ENCODE measurements at places on chromosomes 3 and 15.

DNA sequence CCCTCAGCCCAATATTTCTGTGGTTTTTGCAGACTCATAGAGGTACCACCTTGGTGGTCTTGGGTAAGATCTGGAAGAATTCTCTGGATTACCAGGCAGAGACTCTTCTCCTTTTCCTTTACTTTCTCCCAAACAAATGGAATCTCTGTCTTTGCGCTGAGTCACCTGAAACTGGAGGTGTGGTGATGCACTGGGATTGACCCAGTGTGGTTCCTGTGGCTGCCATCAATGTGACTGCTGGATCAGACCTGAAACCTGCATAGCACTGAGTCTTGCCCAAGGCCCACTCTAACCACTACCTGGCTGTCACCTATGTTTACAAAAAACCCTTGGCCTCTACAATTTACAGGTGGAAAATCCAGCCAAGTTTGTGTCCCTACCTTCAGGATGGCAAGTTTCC is 295.3 kb downstream of the RBMS3 start:
- no peak for DNase-seq

DNA sequence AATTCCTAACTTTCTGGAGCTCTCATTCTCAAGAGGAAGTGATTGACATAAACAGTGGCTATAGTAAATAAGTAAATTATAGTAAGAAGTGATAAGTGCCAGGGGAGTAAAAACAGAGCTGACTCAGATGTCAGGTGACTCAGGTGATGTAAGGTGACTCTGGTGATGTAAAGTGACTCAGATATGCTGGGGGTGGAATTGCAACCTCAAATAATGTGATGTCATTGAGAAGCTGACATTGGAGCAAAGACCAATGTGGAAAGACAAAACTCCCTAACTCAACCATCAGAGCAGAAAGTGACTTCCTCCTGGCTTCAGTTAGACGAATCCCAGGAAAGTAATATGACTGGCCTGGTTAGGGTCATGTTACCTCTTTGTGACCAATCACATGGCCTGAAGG is 144.2 kb upstream of the SNTN start:
- no peak for DNase-seq

DNA sequence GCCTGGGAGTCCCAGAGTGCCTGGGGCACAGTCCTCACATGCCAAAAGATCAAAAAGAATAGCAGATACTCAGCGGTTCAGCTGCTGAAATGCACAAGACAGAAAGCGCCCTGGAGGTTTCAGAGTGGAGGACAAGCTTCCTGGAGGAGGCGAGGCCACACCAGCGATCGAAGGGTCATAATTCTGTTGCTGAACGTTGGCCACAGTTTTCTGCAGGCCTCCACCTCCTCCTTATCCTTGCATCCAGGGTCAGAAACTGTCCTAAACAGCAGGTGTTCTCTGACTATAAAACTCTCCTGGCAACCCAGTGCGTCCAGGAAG is 220.3 kb upstream of the LINGO1 start:
- DNase-seq: no peak

DNA sequence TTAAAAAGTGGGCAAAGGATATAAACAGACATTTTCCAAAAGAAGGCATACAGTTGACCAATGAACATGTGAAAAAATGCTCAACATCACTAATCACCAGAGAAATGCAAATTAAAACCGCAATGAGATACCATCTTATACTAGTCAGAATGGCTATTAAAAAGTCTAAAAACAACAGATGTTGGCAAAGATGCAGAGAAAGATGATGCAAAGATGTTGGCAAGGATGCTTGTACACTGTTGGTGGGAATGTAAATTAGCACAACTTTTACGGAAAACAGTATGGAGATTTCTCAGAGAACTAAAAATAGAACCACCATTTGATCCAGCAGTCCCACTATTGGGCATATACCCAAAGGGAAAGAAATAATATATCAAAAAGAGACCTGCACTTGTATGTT is 53.5 kb downstream of the TLNRD1 start:
- peak; percentile 86 for DNase-seq

- no peak for DNase-seq
These were observed 68.6 kb upstream of the ATP13A3 start for GRCh38 chr3:194555175-194556062.

- no peak for DNase-seq
These were observed 8.8 kb upstream of the LRCH3 start for GRCh38 chr3:197782230-197782629.

DNA sequence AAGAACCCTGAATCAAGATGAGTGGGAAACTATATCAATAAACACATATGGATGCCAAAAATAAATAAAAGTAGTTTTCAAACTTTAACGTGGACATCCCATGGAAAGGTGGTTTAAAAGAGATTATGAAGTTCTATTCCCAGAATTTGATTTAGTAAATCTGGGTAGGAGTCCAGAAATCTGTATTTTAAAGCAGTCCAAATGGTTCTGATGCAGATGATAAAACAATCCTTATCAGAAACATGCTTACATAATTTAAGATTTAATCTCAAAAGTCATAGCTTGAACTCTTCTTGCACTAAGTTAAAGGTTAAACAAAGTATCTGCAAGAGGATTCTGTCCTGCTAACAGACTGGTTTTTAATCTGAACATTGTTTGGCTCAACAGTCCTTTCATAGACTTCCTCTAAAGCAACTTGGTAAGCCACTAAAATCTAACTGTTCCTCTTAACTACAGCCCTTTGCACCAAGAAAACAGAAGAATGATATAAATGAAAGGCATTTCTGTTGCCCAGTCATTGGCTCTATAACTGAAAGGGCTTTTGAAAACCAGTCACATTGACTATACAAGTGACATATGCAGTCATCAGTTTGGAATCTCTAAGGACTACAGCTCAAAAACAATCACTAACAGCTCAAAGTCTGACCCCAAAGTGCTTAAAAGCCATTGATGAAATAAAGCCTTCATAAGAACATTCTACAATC is 23.4 kb upstream of the MAP4 start:
- DNase-seq: no peak

DNA sequence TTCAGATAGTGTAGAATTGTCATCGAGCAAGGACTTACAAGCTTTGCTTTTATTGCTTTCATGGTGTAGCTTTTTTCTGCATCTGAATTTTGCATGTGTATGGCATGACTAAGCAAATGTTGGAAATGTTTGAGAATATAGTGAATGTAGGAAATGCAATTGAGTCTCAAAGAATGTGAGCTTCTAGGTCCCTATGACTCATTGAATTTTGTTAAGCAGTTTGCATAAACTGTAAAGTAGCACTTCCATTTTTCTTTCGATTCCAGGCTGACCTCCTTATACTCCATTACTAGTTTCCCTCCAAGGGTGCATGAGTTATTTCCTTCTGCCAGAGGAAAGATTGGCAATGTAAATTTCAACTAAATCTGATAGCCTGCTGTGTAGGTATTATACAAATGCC is 619.2 kb downstream of the DIPK2A start:
- DNase-seq: no peak

DNA sequence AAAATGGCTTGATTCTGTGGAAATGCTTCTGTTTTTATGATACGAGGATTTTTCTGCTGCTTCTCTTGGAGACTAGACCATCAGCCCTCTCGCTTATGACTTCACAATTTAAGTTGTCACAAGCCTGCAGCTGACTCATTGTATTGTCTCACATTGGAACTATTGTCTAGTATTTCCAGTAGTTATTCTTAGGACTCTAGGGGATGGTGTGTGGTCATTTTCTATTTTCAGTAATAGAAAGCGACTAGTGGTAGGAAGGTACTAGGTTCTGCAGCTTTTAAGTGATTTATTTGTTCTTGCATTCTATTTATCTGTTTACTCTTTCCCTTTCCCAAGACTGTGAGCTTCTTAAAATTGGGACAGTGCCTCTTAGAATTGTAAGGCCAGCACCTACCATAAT is 66.3 kb upstream of the CRTC3 start:
- DNase-seq: no peak

GRCh38 chr3:32106929-32107362 is 526 bp downstream of the GPD1L start:
- no peak for DNase-seq

DNA sequence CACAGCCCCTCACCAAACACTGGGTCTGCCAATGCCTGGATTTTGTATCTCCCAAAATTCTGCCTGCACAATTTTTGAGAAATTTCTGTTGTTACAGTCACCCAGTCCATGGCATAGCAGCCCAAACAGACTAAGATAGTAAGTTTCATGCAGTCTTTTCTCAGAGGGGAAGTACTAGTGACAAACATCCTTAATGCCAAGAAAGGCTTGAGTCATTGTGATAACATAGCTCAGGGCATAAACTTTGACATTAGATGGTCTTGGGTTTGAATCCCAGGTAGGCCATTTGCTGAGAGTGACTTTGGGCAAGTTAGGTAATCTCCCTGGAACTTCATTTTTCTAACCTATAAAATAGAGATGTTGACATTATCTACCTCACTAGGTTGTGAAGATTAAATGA is 36.1 kb upstream of the PFN2 start:
- no peak for DNase-seq

DNA sequence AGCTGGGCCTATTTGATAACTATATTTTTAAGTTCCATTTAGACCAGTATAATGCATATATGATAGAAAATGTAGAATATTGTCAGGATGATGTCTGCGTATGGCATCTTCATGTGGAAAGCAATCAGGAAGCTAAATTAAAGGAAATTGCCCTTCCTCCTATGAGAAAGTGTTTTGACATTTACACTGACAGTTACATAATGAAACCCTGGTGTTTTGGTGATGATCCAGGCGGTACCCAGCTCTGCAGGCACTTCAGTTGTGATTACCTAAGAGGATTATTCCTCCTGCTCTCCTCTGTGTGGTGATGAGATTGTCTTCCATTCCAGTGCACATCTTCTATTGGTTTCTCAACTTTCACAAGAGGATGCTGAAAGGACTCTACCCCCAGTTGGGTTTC is 126.5 kb upstream of the MITF start:
- no peak for DNase-seq

- no peak for DNase-seq
These were observed 66.7 kb upstream of the TNIK start for GRCh38 chr3:171526869-171527268.

GRCh38 chr3:23701716-23702597 is 103.8 kb upstream of the UBE2E1 start:
- DNase-seq: no peak

- no peak for DNase-seq
These were observed 39.7 kb downstream of the NUDT16 start for GRCh38 chr3:131421301-131421700.
